ENCODE measurements at places on chromosomes 2 and 18.

DNA sequence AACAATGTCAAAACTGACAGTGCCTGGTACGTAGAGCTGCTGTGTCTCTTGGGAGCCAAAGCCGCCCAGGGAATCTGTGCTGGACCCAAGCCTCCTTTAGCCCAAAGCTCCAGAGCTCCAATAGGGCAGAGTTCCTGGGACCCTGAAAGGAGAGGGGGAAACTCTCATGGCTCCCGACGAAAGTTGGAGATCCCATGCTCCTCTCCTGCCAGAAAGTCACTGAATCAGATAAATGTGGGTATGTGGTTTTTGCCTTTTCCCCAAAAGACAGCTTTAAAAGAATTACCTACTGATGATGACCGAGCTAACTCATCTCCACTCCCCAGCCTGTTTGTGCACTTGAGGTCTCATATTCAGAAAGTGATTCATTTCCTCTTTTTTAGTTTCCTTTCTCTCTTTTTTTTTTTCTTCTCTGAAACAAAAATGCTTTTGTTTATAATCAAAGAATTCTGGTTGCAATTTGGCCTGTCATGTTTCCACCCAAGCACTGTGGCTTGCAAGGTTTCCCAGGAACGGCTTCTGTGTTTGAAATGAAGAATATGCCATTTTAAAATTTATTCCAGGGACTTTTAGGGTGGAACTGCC, 14.1 kb upstream of the PMAIP1 start:
- no peak for DNase-seq

DNA sequence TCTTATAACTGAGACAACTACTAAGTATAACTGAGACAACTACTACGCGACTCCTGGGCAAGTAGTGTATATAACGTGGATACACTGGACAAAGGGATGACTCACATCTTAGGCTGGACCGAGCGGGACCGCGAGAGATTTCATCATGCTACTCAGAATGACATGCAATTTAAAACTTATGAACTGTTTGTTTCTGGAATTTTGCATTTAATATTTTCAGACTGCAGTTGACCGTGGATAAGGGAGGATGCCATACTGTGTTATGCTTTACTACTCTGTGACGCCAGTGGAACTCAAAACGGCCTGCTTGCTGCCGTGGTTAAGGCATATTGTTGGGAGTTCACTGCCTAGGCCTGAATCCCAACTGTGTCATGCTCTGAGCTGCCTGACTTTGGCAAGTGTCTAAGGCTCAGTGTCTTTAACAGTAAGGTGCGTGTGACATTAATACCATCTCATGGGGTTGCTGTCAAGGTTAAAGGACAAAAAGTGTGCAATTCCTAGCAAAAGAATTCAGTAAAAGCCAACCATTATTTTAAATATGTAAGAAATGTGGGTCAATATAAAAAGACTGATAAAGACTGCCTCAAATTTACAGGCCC, 64.6 kb downstream of the BMP10 start:
- DNase-seq: no peak

DNA sequence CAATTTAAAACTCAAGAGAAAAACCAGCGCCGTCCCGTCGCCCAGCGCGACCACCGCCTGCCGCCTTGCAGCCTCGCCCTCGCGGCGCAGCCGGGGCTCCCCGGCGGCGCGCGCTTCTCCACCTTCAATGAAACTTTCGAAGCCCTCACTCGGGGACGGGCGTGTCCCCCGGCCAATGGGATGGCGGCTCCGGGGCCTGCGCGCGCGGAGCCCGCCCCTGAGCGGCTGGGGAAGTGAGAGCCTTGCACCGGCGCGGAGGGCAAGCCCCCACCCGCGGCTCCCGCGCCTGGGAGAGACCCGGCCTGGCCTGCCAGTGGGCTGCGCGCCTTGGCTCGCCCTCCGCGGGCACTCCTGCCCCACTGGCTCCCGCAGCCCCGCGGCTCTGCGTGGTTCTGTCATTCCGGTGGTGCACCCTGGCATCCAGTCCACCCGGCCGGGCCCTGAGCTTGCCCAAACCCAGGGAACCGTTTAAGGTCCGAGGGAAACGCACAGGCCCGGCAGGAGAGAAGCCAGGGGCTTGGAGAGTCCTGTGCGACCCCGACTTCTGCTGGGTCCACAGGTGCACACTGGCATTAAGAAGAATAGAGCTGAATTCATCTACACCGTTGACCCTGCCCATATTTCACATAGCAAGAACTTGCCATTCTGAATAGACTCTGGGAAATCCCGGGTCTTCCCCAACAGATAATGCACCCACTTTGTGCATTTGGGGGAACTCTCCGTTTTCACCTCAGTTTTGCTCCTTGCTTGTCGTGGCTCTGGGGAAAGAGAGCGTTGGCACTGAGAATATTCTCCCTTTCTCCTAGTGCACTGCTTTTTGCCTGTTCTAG, at the start of gene PIEZO2:
PIEZO2 (minus strand) TSS at position 129 of the 830 bp plus-strand sequence. CDS start 981 bp downstream, outside the sequence.
- peak; percentile 32 for DNase-seq

DNA sequence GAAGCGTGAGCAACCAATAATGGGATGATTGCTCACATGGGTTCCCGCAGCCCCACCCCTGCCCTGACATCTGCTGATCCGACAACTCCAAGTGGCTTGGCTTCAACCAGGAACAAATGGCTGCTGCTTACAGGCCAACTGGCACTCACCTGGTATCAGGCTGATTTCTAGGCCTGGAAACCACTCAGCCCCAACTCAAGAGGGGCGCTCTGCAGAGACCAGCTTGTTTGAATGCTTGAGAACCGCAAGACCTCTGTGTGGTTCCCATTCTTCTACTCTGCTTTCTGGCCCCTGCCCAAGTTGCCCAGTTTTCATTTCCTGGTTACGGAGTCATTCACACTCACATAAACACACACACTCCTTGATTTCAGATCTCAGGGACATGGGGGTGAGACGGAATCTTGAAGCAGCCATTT, 52.0 kb downstream of the TNP1 start:
- DNase-seq: no peak

GRCh38 chr2:234898534-234899053, 53.2 kb upstream of the SH3BP4 start:
- DNase-seq: no peak

DNA sequence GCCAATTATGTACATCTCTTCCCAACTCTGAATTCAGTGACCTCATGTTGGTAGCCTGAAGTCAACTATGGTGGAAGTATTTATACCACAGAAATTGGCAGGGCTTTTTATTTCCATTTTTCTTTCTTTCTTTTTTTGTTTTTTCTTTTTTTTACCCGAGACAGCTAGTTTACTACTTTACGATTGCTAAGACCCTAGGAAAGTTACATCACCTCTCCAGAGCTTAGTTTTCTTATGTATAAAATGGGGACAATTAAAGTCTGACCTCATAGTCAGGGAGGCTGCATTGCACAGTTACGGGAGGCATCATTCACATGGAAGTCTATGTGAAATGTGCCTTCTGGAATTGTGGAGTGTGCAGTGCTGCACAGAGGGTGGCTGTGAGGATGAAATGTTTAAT, 194.3 kb downstream of the MTX2 start:
- DNase-seq: no peak

DNA sequence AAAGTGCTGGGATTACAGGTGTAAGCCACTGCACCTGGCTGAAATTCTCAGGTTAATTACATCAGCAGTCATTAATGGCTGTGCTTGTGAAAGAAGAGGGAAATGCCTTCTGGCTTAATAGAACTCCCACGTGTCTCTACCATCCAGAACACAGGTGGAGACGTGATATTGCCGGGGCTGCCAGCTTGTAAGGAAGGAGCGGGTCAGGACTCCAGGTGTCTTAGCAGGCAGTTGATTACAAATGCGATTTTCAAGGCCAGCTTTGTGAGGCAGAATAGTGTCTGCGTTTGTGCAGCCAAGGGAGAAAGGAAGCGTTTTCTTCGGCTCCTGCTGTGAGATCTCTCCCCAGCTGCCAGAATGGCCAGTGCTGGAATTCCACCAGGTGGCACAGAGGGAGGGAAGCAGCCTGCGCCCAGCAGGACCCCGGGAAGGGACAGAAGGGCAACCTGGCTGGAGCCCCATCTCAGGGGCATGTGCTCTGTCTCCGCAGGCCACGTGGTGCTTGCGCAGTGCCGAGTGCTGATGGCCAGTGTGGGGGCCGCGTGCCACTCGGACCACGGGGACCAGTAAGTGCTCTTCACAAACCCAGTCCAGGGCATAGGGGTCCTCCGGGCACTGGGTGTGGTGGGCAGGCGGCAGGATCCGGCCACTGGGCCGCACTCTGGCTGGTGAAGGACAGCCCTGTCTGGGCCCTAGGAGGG, 3.7 kb upstream of the ESPNL start:
- peak; percentile 6 for DNase-seq

- DNase-seq: no peak
Observed at GRCh38 chr2:178392215-178392614, 58.8 kb downstream of the PRKRA start.

GRCh38 chr2:204507636-204508035, 37.6 kb upstream of the PARD3B start:
- DNase-seq: no peak

GRCh38 chr2:224206816-224207215, 167.7 kb upstream of the SERPINE2 start:
- DNase-seq: no peak

All from smooth muscle cell of the brain vasculature (primary cell).